NCI-H524 treated with DMSO at 0.1 percent for 48 hours (cell line): ENCODE measurements at places on chromosomes 7 and 10.
A peak's percentile ranks its signal among the peaks of the same experiment; 100 is the strongest.

- DNase-seq: no peak
These were observed 3.9 kb downstream of the SFRP4 start for GRCh38 chr7:37912756-37913155.

GRCh38 chr10:16491933-16492332, 29.7 kb downstream of the C1QL3 start:
- peak; percentile 11 for DNase-seq

- no peak for DNase-seq
These were observed 20.6 kb upstream of the CDCA7L start for GRCh38 chr7:21966271-21966670.

- DNase-seq: no peak
These were observed 266.5 kb downstream of the HGF start for GRCh38 chr7:81503336-81503735.

DNA sequence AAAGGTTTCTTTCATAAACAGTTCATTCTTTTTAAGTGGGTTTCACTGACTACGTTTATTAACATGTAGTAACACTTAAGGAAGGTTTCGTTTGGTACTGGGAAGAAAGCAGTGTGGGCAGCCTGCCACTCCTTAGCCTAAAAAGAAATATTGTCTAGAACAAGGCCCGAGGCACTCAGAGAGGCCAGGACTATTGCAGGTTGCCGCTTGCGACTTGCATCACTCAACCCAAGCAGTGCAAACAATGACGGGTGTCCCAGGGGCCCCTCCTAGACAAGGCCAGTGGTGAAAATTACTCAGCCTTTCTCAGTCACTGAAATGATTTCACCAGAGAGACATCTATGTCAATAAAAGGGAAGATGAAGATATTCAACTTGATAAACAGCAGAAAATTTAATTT, 243.9 kb downstream of the SNX13 start:
- DNase-seq: no peak

DNA sequence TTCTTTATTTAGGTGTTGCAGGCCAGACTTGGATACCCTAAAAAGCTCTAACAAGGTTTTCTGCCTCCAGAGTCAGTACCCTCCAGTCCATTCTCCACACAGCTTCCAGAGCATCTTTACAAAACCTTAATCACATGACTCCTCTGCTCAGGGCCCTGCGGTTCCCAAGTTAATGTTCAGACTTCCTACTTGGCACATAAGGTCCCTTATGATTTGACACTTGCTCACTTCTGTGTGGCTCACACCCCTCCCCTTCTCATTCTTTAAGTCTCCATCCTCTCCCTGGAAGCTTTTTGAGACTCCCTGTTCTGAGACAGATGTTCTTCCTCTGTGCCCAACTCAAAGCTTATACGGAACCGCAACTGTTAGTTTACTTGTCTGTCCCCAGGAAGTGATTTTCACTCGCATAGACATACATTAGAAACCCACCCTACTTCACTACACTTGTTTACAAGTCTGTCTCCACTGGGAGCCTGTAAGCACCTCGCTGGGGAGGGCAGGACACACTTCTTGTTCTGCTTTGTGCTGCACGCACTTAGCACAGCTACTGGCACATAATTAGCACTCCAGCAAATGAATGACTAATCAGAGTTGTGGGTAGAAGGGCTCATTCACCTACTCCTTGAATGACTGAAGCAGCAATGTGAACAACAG, 154.3 kb upstream of the LAMB4 start:
- DNase-seq: no peak

GRCh38 chr7:86904949-86905834, 154.3 kb downstream of the ELAPOR2 start:
- no peak for DNase-seq

DNA sequence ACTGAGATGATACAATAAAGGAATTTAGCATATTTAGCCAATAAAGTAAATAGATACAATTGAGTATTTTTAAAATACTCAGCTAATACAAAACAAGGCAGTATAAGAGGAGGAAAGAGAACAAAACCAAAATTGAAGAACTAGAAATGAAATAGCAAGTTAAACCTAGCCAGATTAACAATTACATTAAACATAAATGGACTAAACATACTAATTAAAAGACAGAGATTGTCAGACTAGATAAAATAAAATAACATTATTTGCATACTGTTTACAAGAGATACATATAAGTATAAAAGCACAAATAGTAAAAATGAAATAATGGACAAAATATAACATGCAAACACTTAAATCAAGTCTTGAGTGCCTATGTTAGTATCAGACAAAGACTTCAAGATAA, 517.7 kb upstream of the PHF14 start:
- no peak for DNase-seq

DNA sequence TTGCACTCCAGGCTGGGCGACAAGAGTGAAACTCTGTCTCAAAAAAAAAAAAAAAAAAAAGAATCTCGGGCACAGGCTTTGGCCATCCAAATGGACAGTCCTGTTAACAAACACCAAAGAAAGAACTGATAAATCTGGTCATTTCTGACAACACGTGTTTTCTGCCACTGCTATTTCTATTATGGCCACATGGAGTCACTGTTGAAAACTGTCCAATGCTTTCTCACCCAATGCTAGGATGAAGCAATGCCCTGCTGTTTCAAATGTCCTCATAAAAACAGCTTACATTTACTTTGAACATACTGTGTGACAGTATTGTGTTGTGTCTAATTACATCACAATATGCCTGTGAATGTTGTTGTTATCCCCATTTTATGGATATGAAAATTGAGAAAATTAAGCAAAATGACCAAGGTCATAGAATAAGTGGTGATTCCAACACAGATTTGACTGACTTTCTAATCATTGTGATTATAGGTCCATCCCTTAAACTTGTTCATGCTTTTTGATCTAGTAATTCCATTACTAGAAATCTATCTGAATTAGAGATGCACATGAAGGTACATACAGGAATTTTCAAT, 19.9 kb upstream of the MAP3K8 start:
- no peak for DNase-seq

- DNase-seq: no peak
These were observed 66.4 kb upstream of the SHH start for GRCh38 chr7:155878674-155879073.

GRCh38 chr10:13758312-13758711, 171.5 kb downstream of the PRPF18 start:
- DNase-seq: no peak

DNA sequence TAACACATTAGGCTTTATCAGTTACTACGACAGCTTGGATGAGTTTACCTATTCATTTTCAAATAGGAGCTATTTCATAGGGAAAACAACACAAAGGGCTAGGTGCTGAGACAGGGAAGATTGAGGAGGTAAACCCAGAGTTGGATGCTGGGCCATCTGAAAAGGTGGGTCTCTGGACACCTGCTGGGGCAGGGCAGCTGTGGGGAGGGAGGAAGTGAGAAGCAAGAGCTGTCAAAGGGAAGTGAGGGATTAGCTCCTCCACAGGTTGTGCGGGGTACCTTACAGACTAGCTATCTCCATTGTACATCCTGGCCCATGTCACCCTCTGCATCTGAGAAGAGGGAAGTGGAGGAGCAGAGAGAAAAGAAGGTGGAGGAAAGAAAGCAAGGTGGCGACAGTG, 48.9 kb downstream of the BLNK start:
- no peak for DNase-seq

GRCh38 chr10:132332433-132332754, 401 bp downstream of the LRRC27 start:
- no peak for DNase-seq

GRCh38 chr7:163298-163695, 29.1 kb upstream of the FAM20C start:
- DNase-seq: no peak

- DNase-seq: no peak
These were observed 23.7 kb upstream of the WNT16 start for GRCh38 chr7:121305109-121305508.

DNA sequence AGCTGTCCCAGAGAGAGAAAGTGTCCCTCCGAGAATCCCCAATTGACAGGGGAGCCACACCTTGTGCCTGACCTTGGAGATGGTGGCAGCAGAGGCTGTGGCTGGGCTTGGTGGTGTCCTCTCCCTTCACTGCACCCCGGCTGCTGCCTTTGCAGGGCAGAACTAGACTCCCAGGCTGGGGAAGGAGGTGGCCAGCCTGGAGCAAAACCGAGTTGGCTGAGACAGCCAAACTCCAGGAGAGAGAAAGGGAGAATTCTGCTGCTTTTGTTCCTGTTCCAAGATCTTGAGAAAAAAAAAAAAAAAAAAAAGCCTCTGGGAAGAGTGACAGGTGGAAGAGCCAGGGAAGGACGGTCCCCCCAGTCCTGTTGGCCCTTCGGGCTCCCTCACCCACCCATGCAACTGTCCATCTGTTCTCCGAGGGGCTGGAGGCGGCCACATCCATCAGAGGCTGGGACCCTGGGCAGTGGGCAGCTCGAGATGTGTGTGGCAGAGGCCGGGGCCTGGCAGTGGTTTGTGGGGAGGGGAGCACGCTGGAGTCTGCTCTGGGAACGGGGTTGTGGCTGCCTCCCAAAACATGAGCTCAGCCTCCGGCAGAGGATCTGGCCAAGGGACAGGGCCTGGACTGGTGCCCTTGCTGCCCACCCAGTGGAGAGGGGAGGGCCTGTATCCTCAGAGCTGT, 35.5 kb downstream of the CLIP2 start:
- no peak for DNase-seq

DNA sequence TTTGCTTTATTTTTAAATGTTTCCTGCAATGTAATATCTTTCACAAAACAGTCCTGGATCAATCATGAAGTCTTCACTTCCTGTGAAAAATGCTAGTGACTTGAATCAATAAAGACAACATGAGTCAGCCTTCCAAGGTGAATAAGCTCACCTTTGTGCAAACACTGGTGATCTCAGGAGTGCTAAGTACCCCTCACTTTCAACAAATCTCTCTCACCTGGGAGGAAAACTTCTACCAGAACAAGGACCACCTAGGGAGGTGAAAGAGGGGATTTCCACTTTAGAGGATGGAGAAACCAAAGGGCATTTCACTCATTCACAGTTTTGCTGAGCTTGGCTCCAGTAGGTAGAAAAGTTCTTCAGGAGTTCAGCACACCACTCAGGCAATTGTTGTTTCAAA, 64.8 kb downstream of the CALD1 start:
- no peak for DNase-seq

- no peak for DNase-seq
These were observed 140.4 kb upstream of the PRSS1 start for GRCh38 chr7:142608630-142609428.

DNA sequence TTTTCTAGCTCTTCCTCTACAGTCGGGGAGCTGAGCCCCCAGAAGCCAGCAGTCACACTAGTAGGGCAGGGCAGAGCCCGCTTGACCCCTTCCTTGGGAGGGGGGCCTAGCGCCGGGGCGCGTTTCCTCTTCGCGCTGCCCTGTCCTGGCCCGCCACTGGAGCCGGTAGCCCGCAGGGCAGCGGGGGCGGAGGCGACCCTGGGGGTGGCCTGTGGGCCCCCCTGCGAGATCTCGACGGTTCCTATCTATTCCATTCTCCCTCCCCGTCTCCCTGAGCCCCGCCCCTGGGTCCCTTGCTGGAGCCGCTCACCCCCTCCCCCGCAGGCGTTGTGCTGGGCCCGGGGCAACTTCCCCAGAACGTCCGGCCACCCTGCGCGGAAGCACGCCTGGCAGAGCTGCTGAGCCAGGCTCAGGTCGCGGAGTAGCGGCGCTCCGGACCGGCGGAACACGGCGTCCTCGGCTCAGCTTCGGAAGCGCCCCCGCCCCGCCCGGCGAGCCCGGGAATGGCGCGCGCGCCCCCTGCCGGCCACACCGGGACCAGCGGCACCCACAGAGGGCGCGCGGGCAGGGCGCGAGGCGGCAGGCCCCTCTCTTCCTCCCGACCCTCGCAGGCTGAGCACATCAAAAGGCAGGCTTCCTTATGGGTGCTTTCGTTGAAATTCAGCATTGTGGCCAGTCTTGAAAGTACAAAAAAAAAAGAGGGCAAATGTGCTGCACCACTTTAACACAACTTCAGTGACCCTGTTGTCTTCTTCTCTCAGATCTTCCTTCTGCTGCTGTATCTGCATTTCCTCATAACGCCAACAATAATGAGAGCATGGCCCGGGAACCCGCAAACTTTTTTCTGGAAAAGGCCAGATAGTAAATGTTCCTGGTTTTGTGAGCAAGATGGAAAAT, 327.6 kb downstream of the TNS3 start:
- no peak for DNase-seq

GRCh38 chr7:116030651-116031276, at the start of gene TFEC:
TFEC (minus strand) TSS chr7:116030763; CDS start chr7:115984441, 46,322 bp downstream.
- no peak for DNase-seq

- DNase-seq: no peak
These were observed 212.4 kb downstream of the ELFN1 start for GRCh38 chr7:1882451-1882850.
